ENCODE measurements at places on chromosomes 12 and 14.
A peak's percentile ranks its signal among the peaks of the same experiment; 100 is the strongest.

- DNase-seq: peak; percentile 99
Measured at GRCh38 chr12:122946690-122947341, 19.4 kb downstream of the ABCB9 start.

DNA sequence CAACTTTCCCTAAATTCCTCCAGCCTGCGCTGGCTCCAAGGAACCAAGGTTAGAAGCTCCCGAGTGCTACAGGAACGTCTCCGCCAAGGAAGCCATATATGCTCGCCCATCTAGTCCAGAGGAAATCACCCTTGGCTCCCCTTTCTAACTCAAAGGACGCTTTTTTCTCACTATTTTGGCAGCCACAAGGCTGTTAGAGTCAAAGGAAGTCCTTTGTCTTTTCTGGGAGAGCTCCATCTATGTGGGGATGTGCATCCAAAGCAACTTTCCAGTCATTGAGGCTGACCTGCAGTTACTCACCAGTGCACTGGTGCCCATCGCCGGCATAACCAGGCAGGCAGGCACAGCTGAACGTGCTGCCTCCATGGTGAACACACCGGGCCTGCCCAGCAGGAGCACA is 37.6 kb downstream of the RTRAF start:
- no peak for DNase-seq

- no peak for DNase-seq
Measured at GRCh38 chr12:117046011-117046369, 53.2 kb downstream of the TESC start.

GRCh38 chr12:106139422-106140171 is 843 bp upstream of the NUAK1 start:
- DNase-seq: peak; percentile 93

GRCh38 chr14:100662879-100663760 is 63.6 kb upstream of the DLK1 start:
- DNase-seq: peak; percentile 63

DNA sequence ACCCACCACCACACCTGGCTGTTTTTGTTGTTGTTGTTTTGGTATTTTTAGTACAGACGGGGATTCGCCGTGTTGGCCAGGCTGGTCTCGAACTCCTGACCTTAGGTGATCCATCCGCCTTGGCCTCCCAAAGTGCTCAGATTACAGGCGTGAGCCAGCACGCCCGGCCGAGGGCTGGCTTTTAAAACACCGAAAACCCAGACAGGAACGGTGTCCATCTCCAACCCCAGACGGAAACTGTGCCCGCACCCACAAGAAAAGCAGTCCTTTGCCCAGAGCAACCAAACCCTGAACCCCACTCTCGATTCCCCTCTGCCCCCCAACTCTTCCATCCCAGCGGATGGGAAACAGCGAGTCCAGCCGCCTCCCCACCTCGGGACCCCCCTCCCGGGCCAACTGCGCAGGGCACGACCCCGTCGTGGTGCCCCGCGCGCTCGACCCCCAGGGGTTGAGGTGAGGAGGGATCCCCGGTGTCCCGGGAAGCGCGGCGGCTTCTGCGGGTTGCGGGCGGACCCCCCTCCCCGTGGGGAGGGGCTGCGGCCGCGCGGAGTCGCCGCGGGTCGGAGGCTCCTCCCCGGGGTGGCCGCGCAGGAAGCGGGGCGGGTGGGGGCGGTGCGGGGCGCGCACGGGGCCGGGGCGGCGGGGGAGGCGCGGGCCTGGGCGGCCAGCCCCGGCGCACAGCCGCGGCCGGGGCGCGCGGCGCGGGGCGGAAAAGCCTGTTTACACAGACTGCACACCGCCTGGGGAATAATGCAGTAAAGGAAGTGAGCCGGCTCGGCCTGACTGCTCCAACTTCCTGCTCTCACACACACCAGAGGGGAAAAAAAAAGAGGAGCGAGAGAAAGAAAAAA is at the start of gene ELK3:
Gene ELK3, plus strand, starts transcription at position 651 of the 851 bp plus-strand sequence.
- DNase-seq: peak; percentile 74

GRCh38 chr12:106740818-106741217 is 33.7 kb upstream of the RIC8B start:
- DNase-seq: no peak

GRCh38 chr14:69665631-69666030 is 54.2 kb downstream of the SUSD6 start:
- peak; percentile 23 for DNase-seq
